ENCODE measurements at places on chromosomes 7 and 10. TPM values are rescaled to one million over a fixed set of nuclear protein-coding genes. Genes with fewer than 3 reads are reported as not detected.
A peak's percentile ranks its signal among the peaks of the same experiment; 100 is the strongest.

DNA sequence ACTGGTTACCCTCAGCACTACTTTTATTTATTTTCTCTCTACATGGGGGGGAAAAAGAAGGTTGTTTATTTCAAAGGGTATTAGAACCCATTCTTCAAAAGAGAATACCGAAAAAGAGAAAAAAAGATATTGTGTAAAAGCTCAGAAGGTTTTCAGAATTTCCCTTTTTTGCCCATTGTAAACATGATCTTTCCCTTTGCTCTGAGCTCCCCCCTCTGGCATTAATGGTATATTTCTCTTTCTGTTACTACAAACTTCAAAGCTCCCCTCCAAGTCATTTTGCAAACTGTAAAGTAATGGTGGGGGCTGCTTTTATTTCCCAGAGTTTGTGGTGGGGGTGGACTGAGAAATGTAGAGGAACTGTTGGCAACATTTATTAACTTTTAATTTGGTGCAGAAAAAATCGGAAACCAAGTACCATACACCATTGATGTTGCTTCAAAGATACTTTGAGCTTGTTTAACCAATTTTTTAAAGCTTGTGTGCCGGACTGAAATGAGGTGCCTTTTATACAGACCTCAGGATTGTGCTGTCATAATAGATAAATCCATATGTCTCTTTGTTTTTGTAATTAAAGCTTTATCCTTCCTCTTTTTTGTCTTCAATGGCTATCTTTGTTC, 181.5 kb downstream of the EXOC4 start:
- no peak for ATAC-seq

GRCh38 chr7:46206476-46207060, 285.5 kb upstream of the IGFBP3 start:
- peak; percentile 42 for ATAC-seq

DNA sequence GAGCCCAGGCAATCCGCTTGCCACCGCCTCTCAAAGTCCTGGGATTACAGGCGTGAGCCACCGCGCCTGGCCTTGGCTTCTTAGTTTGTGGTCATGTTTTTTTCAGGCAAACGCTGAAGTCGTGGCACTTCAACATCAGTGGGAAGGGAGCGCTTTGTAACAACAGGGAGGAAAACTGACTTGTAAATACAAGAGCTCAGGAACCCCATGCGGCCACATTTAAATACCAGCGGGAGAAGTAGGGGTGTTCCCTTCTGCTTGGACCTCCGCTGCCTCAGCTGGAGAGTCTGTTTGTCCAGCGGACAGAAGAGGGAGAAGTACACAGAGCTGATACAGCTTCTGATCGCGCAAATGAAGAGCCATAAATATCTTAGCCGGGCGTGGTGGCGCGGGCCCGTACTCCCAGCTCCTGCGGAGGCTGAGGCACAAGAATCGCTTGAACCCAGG, 108.7 kb upstream of the KMT2C start:
- ATAC-seq: no peak

- no peak for ATAC-seq
These were observed 48.4 kb upstream of the CRTAC1 start for GRCh38 chr10:98078774-98079173.

- no peak for ATAC-seq
These were observed 25.6 kb downstream of the DNA2 start for GRCh38 chr10:68446179-68446578.

GRCh38 chr7:32169228-32169627, 99.0 kb upstream of the PDE1C start:
- no peak for ATAC-seq

- ATAC-seq: peak; percentile 9
These were observed 154.0 kb upstream of the KLF14 start for GRCh38 chr7:130887957-130888371.

GRCh38 chr7:69839782-69840181, 241.5 kb downstream of the AUTS2 start:
- no peak for ATAC-seq

The MEST gene
- total RNA-seq: 1.5 TPM

The ARMH3 gene
- 27.7 TPM for total RNA-seq
